ENCODE measurements at places on chromosomes 6 and 20.

DNA sequence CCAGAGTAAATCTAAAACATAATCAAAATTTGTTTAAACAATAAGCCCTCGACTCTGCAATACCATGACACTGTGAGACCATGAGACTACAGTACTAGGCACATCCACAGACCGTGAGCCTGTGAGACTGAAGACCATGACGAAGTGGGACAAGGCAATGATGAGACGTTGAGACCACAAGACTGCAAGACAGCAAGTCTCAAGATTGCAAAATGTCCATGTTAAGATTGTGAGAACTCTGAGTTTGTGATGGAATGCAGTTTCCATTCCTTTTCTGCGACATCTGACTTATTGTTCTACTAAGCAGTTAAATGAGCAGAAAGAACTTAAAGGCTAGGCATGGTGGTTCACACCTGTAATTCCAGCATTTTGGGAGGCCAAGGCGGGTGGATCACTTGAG is 102.1 kb upstream of the PHACTR1 start:
- peak; percentile 46 for DNase-seq

- no peak for DNase-seq
Measured at GRCh38 chr20:46322641-46323040, 14.3 kb upstream of the CDH22 start.

DNA sequence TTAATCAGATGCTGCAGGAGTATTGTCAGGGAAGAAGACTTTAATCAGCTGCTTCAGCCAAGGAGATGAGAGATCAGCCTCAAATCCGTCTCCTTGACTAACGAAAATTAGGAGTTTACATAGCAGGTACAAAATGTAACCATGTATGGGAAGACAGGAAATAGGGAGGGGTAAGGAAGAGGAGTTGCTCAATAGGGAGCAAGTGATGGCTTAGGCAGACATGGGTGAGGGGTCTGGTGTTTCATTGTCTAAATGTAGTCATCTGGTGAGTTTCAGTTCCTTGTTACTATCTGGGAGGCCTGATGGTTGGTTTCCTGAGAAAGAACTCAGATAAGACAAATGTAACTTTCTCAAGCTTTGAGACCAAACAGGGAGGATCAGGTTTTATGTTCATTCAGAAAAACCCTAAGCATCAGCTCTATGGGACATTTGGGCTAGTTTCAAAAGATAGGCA is 217.3 kb upstream of the SULF2 start:
- no peak for DNase-seq

DNA sequence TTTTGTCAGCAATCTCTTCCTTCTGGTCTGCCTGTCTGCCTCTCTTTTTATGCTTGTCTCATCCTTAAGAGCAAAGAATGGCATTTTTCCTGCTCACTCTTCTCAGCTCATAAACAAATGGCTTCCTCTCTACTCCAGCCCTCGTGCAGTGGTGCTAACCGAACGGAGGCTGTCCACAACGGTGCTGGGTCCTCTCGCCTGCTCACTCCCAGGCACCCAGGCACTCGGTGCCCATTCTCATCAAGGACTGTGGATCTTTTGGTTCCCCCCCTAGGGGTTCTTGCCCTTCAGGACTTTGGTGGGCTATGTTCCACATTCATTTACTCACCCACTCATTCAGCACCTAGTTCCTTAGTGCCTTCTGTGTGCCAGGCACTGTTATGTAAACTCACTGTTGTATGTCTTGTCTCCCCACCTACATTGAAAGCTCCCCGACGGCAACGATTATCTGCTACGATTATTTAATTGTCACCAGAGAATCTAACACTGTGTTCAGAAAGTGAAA is 113.9 kb downstream of the FYN start:
- peak; percentile 26 for DNase-seq

DNA sequence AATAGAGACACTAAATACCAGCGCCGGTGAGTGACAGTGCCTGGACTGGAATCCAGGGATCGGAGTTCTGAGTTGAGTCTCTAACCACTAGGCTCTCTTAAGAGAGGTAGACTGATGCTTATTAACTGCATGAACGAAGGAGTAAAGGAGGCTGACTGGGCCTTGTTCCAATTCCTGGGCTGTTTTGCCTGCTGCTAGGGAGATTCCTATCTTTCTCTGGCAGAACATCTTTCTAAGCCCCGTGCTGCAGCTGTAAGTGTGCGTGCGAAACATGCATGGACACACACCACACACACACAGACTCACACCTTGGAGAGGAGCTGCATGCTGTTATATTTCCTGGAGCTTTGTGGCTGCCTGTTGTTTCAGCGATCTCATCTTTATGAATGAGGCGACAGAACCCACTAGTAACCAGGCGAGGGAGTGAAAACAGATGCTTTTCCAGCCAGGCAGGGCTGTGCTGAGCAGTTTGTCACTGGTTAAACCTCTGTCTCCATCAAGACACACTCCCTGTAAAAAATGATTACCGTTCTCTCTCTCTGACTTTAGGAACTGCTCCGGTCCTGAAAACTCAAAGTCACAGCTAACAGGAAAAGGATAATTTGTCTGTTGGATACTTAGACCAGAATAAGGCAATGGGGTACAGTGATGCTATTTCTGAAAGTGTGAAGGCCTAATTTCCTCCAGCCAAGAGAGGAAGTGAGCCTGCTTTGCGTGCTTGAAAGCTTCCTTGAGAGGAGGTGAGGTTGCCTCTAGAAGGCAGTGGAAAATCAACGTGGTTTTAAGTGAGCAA is 157.4 kb upstream of the ZNF217 start:
- peak; percentile 97 for DNase-seq

GRCh38 chr6:42049116-42049809 is 1.1 kb upstream of the TAF8 start:
- DNase-seq, result no peak

GRCh38 chr6:137011406-137011805 is 33.4 kb downstream of the IL20RA start:
- DNase-seq, result no peak

- peak; percentile 25 for DNase-seq
Measured at GRCh38 chr6:138765896-138766655, 7.5 kb upstream of the CCDC28A start.

DNA sequence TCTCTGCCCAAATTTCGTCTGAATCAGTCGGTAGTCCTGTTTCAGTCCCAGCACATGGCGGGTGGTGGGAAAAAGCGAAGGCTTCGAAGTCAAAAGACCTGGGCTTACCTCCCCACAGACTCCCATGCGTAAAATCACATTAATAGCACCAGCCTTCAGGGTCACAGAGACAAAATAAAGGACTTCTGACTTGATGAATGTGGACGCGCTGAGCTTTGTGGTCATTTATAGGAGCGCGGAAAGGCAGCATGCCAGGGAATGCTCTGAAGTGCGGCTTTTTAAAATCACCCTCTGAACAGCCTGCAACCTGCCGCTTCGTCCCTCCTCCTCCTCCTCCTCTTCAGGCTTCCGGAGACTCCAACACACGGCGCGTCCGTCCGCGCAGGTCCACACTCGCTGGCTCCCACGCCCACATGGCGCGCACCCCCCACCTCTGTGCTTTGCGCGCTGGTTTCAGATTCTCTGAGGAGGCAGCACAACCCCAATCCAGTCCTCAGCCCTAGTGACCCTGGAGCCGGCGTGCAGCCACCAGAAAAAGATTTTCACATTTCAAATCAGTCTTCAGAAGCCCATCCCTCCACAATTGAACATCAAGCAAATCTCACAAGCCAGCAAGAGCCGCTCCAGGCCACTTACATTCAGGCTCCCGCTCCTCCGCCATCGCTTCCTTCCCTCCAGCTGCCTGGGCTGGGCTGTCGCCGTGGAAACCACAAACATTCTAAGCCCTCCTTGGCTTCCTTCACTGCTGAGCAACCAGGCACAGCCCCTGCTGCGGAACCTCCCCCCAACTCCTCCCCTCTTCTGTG is at the start of gene C6orf118:
Gene C6orf118 (minus strand): TSS at position 680 of the 806 bp plus-strand sequence. CDS start 19 bp downstream, at position 661.
- peak; percentile 74 for DNase-seq

DNA sequence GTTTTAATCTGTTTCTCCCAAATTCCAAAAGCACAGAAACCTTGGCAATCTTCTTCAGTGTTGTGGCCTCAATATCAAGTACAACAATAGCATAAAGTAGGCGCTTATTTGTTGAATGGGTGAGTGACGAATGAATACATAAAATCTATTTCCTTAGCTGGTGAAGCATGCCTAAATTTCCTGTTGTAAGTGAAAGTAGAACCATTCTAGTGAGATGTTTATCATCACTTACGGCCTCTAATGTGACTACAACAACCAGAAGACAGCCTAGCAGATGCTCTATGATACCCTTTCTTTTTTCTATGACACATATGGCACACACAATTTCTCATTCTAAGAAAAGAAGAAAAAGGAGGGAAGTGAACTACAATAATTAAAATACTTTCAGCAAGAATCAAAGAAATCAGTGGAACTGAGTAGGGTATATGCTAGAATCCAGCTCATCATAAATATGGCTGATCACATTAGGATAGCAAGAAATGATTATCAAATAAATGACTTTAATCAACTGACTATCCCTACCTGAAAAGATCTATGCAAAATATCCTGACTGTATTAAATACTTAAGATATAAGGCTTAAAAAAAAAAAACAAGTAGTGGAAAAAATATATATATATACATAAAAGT is 67.4 kb downstream of the BTBD9 start:
- DNase-seq, result peak; percentile 7

DNA sequence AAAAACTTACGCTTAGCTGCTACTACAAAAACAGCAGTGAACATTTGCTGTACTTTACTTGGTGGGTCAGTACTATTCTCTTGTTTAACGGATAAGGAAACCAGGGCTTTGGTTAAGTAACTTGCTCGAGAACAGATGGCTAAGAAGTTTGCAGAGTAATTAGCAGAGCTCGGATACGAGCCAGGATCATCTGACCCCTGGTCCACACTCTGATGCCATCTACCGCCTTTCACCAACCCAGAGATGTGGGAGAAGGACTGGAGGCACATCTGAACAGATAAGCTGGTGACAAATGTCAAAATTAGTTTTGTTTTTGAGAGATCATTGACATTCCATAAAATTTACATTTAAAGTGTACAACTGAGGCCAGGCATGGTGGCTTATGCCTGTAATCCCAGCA is 18.9 kb upstream of the RPL7L1 start:
- no peak for DNase-seq

DNA sequence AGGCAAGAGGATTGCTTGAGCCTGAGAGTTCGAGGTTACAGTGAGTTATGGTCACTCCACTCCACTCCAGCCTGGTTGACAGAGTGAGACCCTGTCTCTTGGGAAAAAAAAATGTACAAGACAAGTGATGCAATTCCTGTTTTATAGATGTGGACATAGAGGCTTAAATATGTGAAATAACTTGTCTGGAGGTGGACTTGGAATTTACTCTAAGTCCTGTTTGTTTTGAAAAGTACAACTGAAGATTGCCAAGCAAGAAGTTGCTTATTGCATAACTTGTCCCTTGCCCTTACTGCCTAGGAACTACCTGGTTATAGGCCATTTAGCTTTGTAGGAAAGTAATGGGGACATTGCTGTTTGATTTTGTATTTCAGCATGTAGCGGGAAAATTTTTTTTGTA is 26.0 kb upstream of the ADIG start:
- DNase-seq, result no peak

DNA sequence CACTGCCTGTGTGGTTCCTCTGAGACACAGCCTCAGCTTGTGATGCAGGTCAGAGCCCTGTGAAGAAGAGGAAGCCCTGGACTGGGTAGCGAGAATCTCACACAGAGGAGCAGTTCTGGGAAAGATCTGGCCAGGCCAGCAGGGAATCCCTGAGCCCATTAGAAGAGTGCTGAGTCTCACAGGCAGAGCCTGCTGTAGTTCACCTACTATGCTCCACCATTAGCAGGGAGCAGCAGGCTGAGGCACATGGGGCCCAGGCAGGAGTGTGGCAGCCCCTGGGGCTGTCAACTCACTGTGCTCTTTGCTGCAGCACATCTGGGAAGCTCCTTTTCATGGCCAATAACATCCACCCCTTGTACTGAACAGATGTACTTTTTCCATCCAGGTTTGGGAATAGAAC is 146.8 kb upstream of the B3GAT2 start:
- no peak for DNase-seq

GRCh38 chr6:148497717-148498116 is 155.1 kb downstream of the SASH1 start:
- no peak for DNase-seq

GRCh38 chr6:158906926-158907325 is 87.8 kb upstream of the EZR start:
- no peak for DNase-seq

- DNase-seq, result no peak
Measured at GRCh38 chr20:4164246-4164645, 148.9 kb upstream of the RNF24 start.

GRCh38 chr20:5557123-5557522 is 193.1 kb upstream of the SHLD1 start:
- peak; percentile 15 for DNase-seq

DNA sequence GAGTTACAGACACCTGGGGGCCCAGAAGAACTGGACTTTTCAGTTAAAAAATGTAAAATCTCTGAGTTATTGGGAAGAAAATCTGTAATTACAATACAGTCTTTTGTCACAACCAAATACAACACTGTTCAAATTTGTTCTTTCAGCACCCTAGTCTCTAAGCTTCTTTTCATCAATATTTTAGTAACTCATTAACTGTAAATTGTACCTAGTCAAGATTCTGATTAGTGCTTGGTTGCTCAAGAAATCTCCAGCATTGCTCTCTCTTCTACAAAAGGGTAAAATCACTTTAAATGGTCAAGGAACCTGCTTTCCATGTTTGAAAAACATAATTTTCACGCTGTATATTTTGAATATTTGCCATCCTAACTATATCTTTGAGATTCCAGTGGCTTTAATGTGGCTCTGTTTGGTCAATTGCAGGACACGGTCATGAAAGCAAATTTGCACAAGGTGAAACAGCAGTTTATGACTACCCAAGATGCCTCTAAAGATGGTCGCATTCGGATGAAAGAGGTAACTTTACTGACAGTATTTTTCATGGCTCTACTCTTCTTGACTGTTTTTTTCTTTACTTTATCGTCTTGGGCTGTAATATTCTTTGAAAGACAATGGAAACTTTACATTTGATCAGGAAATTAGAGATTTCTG is 9.2 kb downstream of the SCGN start:
- DNase-seq, result no peak

DNA sequence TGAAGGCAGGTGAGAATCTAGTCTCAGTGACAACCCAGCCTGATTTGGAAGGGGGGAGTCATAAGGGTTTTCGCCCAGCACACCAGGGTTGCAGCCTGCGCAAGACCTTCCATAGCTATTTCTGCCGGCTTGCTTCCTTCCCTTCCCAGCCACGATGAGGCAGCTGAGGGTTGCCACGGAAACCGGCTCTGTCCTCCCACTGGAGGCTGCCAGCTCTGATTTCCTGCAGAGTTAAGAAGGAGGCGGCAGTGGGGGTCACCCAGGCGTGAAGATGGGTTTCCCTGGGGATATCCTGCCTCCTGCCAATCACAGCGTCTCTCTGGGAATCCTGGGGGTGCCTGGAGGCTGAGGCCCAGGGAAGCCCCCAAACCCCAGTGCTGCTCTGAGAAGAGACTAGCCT is 23.1 kb upstream of the KCNB1 start:
- peak; percentile 39 for DNase-seq

Data from fibroblast of skin of right quadriceps (primary cell).